ENCODE measurements at places on chromosomes 5 and 9. TPM values are rescaled to one million over a fixed set of nuclear protein-coding genes. Genes with fewer than 3 reads are reported as not detected.

GRCh38 chr9:5512658-5513452 lies 2.5 kb downstream of the PDCD1LG2 start:
- peaks cover 15% of the 10 kb centered on the region for H3K4me1 ChIP-seq
- no peak overlapping the region for H3K27ac ChIP-seq
- DNase-seq = no peak
- H3K4me3 ChIP-seq = no peak overlapping the region

GRCh38 chr9:115213818-115214334 lies 95.9 kb upstream of the TNC start:
- no peak overlapping the region for H3K27ac ChIP-seq
- peaks cover 13% of the 10 kb centered on the region for H3K4me1 ChIP-seq
- no peak for DNase-seq
- H3K36me3 ChIP-seq = no peaks in the 10 kb centered on the region
- no peaks in the 10 kb centered on the region for H3K27me3 ChIP-seq

Gene GFI1B
- not detected for total RNA-seq

- no peak overlapping the region for H3K4me3 ChIP-seq
- no peaks in the 10 kb centered on the region for H3K36me3 ChIP-seq
- no peak for DNase-seq
- no peak overlapping the region for H3K27ac ChIP-seq
- H3K4me1 ChIP-seq = no peaks in the 10 kb centered on the region
- H3K27me3 ChIP-seq = no peaks in the 10 kb centered on the region
Measured at GRCh38 chr9:22060831-22061383, 51.8 kb upstream of the CDKN2B start.

DNA sequence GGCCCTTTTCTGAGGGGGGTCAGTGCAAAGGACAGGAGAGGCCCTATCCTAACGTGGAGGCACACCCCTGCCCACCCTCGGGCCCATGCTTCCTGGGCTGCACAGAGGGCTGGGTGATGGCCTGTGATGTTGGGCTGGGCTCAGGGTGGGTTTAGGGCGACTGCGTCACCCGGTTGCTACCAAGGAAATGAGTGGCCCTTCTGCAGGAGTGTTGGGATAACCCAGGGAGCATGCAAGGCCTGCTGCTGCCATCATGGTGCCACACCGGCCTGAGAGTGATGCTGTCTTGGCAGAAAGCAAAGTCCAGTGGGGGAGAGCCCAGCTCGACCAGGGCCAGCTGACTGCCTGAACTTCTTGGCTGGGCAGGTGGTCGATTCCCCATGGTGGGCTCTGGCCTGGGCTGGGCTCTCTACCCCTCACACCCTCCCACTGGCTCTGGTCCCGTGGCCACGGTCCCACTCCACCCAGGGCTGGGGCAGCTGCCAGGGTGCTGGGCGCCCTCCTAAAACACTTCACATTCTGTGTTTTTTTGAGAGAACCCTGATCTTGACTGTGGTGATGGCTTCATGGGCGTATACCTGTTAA lies 21.5 kb upstream of the MRNIP start:
- no peak overlapping the region for H3K4me3 ChIP-seq
- H3K27ac ChIP-seq = no peak overlapping the region
- DNase-seq = no peak
- peaks cover 97% of the 10 kb centered on the region for H3K36me3 ChIP-seq

DNA sequence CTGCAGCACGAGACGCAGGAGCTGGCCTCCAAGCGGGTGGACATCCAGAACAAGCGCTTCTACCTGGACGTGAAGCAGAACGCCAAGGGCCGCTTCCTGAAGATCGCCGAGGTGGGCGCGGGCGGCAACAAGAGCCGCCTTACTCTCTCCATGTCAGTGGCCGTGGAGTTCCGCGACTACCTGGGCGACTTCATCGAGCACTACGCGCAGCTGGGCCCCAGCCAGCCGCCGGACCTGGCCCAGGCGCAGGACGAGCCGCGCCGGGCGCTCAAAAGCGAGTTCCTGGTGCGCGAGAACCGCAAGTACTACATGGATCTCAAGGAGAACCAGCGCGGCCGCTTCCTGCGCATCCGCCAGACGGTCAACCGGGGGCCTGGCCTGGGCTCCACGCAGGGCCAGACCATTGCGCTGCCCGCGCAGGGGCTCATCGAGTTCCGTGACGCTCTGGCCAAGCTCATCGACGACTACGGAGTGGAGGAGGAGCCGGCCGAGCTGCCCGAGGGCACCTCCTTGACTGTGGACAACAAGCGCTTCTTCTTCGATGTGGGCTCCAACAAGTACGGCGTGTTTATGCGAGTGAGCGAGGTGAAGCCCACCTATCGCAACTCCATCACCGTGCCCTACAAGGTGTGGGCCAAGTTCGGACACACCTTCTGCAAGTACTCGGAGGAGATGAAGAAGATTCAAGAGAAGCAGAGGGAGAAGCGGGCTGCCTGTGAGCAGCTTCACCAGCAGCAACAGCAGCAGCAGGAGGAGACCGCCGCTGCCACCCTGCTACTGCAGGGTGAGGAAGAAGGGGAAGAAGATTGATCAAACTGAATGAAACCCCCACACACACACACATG lies 654 bp downstream of the PURA start:
- peak overlapping the region; percentile 64 for H3K4me3 ChIP-seq
- H3K27me3 ChIP-seq = no peaks in the 10 kb centered on the region
- peaks cover 87% of the 10 kb centered on the region for H3K4me1 ChIP-seq
- no peaks in the 10 kb centered on the region for H3K36me3 ChIP-seq

GRCh38 chr9:120765910-120766425 lies 27.2 kb downstream of the FBXW2 start:
- H3K4me1 ChIP-seq = no peaks in the 10 kb centered on the region
- no peak for DNase-seq
- no peak overlapping the region for H3K27ac ChIP-seq
- H3K27me3 ChIP-seq = no peaks in the 10 kb centered on the region

DNA sequence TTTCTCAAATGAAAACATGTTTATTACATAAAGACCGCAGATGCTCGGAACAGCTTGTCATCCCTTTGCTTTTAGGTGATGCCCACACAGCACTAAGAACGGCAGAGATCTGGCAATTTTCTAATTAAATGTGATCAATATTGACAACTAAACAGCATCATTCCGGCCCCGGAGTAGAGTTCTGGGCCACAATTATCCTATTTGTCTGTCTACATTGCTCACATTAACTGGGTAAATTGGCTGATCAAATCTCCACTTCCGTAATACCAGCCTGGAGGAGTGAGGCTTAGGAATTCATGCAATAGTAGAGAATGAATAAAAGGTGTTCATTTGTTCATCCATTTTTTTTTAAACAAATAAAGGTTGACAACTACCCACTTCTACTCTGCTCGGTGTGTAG lies 245.1 kb upstream of the C9orf72 start:
- H3K27me3 ChIP-seq = no peaks in the 10 kb centered on the region
- H3K36me3 ChIP-seq = no peaks in the 10 kb centered on the region
- DNase-seq = no peak

GRCh38 chr9:122695696-122696095 lies 20.8 kb downstream of the OR1L3 start:
- H3K4me1 ChIP-seq = no peaks in the 10 kb centered on the region
- no peaks in the 10 kb centered on the region for H3K27me3 ChIP-seq
- H3K4me3 ChIP-seq = no peak overlapping the region
- no peaks in the 10 kb centered on the region for H3K36me3 ChIP-seq
- no peak for DNase-seq

GRCh38 chr9:126611592-126612325 lies 2.0 kb upstream of the LMX1B start:
- H3K36me3 ChIP-seq = no peaks in the 10 kb centered on the region
- H3K4me3 ChIP-seq = peak overlapping the region; percentile 36
- peaks cover 56% of the 10 kb centered on the region for H3K4me1 ChIP-seq
- H3K27ac ChIP-seq = no peak overlapping the region
- H3K27me3 ChIP-seq = peaks cover 31% of the 10 kb centered on the region

- H3K4me3 ChIP-seq = no peak overlapping the region
- H3K27me3 ChIP-seq = no peaks in the 10 kb centered on the region
- DNase-seq = peak; percentile 44
- H3K27ac ChIP-seq = no peak overlapping the region
Measured at GRCh38 chr5:7897014-7897600, 28.2 kb downstream of the MTRR start.

DNA sequence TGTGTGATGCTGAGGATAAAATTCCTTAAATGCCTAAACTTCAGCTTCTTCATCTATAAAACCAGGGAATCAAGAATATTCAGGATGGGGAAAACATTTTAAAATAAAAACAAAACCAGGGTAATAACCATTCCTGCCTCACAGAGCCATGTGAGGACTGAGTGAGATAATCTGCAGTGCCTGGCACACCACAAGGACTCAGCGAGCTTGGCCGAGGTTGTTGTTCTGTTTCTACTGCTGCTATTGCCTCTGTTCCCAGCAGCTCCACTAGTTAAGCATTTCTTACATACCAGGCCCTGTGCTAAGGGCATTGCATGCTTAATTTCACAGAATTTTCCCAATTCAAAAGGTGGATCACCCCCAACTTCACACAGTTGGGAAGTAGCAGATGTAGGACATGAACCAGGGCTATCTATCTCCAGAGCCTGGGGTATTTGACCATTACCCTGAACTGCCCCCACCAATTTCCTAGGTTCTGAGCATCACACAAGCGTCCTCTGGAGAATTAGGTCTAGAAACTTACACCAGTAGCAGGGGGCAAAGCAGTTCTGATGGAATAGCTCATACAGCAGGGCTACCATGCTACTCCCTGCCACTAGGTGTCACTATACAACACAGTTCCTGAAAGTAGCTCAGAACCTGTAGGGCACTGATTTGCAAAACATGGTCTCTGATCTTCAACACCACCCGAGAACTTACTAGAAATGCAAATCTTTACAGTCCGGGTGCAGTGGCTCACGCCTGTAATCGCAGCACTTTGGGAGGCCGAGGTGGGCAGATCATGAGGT lies 74.3 kb downstream of the LRSAM1 start:
- H3K27ac ChIP-seq = peak overlapping the region; percentile 1
- no peak overlapping the region for H3K4me3 ChIP-seq
- H3K4me1 ChIP-seq = peaks cover 79% of the 10 kb centered on the region
- H3K36me3 ChIP-seq = peaks cover 36% of the 10 kb centered on the region
- DNase-seq = no peak

Gene RNF183
- total RNA-seq = 0.43 TPM

DNA sequence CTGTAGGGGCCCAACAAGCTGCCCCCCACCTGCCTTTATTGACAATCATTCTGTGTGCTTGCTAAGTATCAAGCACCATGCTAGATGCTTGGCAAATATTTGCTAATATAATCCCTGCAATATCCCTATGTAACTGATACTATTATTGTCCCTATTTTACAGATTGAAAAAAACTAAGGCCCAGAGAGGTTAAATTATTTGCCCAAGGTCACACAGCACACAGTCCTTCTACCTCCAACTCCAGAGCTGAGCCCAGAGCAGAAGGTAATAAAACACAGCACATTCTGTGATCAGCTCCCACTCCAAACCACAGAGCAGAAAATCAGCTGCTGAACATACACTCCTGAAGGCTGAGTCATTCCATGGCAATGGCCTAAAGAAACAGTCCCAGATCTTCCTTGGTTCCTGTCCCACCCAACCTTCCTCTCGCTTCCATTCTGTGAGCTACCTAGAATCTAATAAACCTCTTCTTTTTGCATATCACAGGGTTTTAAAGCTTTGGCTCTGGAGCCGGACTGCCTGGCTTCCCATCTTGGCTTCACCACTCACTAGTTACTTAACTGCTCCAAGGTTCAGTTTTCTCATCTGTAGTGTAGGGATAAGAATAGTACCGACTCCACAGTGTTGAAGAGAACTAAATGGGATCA lies 66.7 kb upstream of the ADRA1B start:
- no peak for DNase-seq
- no peak overlapping the region for H3K27ac ChIP-seq
- H3K4me1 ChIP-seq = no peaks in the 10 kb centered on the region
- H3K27me3 ChIP-seq = no peaks in the 10 kb centered on the region
- no peak overlapping the region for H3K4me3 ChIP-seq

DNA sequence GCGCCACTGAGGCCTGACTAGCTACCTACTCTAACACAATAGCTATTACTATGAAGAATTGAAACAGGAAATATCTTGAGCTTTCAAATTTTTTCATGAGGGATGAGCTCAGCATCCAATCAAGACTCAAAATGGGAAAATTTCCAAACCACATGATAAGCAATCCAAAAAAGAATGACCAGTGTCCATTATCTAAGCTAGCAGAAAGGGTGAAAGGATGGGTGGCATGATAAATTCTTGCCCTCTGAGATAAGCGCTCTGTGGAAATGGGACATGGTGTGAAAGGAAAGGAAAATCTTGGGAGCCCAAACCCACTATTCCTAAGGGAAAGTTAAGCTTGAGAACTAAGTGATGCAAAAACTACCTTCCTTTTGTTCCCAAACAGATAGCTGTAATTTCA lies 170.2 kb upstream of the NREP start:
- H3K27me3 ChIP-seq = no peaks in the 10 kb centered on the region
- no peak overlapping the region for H3K4me3 ChIP-seq
- H3K27ac ChIP-seq = no peak overlapping the region
- no peaks in the 10 kb centered on the region for H3K36me3 ChIP-seq
- H3K4me1 ChIP-seq = no peaks in the 10 kb centered on the region
- no peak for DNase-seq

DNA sequence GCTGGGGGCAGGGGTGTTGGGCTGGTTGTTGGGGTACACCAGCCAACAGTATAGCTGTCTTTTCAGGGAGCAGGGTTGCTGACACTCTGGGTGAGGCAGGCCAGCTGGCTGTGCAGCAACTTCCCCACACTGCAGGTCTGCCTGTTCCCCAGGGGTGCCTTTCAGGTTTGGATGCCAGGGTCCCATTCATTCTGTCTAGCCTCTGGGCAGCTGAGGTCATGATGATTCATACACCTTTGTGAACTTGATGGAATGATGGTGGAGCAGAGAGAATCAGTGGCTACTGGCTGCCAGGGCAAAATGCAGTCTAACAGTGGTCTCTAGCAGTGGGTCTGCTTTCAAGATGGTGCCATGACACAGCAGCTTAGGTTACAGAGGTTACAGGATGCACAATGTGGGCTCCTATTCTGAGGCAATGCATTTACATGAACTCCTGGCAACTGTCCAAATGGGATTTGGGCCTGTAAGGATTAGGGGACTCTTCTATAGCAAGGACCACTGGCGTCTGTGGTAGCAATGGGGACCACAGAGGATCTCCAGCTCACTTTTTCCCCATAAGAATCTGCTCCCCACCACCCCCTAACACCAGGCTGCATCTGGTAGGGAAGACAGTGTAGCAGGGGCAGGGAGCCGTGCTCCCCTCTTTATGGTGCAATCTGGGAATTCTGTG lies 103.7 kb downstream of the FEM1C start:
- H3K27me3 ChIP-seq = no peaks in the 10 kb centered on the region
- no peaks in the 10 kb centered on the region for H3K36me3 ChIP-seq
- no peak overlapping the region for H3K27ac ChIP-seq
- H3K4me1 ChIP-seq = peaks cover 6% of the 10 kb centered on the region
- no peak overlapping the region for H3K4me3 ChIP-seq

DNA sequence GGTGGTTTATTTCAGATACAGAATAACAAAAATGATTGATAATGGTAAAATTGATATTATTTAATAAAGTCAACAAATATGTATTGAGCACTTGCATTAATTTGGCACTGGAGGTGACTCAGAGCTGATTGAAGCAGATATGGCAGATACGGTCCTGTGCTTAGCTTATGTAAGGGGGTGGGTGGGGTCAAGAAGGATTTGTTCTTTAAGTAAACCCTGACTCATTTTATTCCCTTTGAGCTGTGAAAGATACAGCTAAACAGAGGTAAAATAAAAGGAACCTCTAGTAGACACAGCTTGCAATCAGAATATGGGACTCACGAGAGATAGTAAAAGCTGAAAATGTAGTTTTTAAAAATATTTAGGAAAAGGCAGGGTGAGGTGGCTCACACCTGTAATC lies 201.3 kb upstream of the CLINT1 start:
- H3K36me3 ChIP-seq = no peaks in the 10 kb centered on the region
- no peak overlapping the region for H3K4me3 ChIP-seq
- peaks cover 13% of the 10 kb centered on the region for H3K27me3 ChIP-seq
- DNase-seq = no peak
- no peaks in the 10 kb centered on the region for H3K4me1 ChIP-seq
- H3K27ac ChIP-seq = no peak overlapping the region

- H3K4me3 ChIP-seq = no peak overlapping the region
- no peaks in the 10 kb centered on the region for H3K27me3 ChIP-seq
- peaks cover 7% of the 10 kb centered on the region for H3K36me3 ChIP-seq
Measured at GRCh38 chr5:10706326-10706725, 54.7 kb downstream of the DAP start.
